ENCODE measurements at places on chromosomes 3 and 15. TPM values are rescaled to one million over a fixed set of nuclear protein-coding genes. Genes with fewer than 3 reads are reported as not detected.

The CADM2 gene
- polyA plus RNA-seq = not detected

The MYO5C gene
- 0.14 TPM for polyA plus RNA-seq

The LDHAL6B gene
- polyA plus RNA-seq = not detected

The ARL14 gene
- polyA plus RNA-seq = 0.09 TPM

The MKRN3 gene
- polyA plus RNA-seq = 1.2 TPM

The GP9 gene
- polyA plus RNA-seq = not detected

The HPS3 gene
- 22.8 TPM for polyA plus RNA-seq

The MKRN2OS gene
- polyA plus RNA-seq = not detected

The STX19 gene
- not detected for polyA plus RNA-seq

The CELSR3 gene
- 0.55 TPM for polyA plus RNA-seq

The IGSF10 gene
- polyA plus RNA-seq = 0.02 TPM

The HGD gene
- polyA plus RNA-seq = 0.14 TPM

The NPAP1 gene
- not detected for polyA plus RNA-seq

The ZMAT3 gene
- polyA plus RNA-seq = 46.2 TPM

The MEX3B gene
- 6.3 TPM for polyA plus RNA-seq

The FILIP1L gene
- polyA plus RNA-seq = 75.5 TPM

DNA sequence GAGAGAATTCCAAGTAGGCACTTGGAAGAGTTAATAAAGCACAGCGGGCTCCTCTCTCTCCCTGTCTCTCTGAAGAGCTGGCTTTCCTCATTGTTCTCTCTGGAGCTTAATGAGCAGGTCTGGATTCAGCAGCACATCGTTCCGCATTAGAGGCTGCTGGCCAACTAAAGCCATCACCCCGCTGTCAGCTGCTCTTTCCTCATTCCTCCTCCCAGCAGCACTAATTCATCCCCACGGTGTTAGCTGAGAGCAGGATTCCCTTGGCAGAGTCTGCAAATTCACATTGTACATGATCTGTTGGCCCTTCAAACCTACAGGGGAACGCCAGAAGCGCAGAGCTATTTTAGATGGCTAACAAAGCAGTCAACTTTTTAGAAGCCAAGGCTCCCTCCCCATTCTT, 44.2 kb downstream of the SGO1 start:
- DNase-seq = no peak

DNA sequence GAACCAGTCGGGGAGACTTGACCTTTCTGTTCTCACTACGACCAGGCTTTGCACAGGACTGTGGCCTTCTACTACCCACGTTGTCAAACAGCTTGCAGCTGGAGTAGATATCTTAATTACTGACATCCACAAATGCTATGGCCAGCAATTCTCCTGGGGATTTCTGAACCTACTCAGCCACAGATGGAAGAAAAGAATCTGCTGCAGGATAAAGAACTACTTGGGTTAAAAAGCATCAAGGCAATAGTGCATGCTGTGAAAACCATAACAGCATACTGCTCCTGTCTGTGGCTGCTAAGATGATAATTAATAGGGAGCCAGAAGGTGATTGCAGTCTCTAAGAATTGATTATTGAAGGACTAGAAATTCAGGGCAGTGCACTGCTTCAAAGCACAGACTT, 859.2 kb upstream of the SEMA6D start:
- DNase-seq = no peak

- DNase-seq = no peak
These were observed 139.3 kb downstream of the PLCH1 start for GRCh38 chr3:155605571-155605970.

DNA sequence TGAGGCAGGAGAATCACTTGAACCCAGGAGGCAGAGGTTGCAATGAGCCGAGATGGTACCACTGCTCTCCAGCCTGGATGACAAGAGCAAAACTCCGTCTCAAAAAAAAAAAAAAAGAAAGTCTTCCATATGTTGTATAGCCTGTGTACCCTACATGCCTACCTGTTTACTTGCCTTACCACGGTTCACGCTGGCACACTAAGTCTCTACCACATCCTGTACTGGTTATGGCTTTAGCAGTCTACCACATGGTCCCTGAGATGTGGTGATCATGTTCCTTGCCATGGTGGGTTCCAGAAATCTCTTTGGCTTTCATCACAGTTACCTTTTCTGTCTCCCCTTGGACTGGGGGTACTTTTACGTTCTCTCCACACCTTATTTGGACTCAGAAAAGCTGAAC, 63.8 kb upstream of the TBC1D5 start:
- no peak for DNase-seq

DNA sequence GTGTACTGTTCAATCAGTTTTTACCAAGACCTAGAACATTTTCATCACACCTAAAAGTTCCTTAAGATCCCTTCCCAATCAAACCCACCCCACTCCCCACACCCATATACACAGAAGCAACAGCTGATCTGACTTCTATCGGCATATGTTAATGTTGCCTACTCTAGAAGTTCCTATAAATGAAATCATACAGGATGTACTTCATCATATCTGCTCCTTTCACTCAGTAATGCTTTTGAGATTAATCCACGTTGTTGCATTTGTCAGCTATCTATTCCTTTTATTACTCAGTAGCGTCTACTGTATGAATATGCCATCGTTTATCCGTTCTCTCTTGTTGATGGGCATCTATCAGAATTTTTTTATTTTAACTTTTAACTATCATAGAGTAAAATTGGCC, 14.3 kb upstream of the FILIP1L start:
- no peak for DNase-seq

DNA sequence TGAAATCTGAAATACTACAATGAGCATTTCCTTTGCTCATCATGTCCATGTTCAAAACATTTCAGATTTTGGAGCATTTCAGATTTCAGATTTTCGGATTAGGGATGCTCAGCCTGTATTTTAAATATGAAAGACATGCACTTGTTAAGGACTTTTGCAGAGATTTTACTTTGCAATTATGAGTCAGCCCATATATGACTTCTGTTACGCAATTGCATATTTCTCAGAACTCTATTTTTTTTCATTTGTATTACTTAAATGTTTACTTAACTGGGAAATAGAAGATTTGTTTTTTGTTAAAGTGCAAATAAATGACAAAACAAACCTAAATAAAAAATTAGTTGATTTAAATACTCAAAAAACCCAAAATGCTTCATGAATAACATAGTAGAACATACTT, 376.2 kb downstream of the ZBTB20 start:
- peak; percentile 13 for DNase-seq

- no peak for DNase-seq
These were observed 40.8 kb downstream of the CA12 start for GRCh38 chr15:63340878-63341277.

- DNase-seq = no peak
These were observed 19.2 kb upstream of the MGA start for GRCh38 chr15:41640985-41641384.

DNA sequence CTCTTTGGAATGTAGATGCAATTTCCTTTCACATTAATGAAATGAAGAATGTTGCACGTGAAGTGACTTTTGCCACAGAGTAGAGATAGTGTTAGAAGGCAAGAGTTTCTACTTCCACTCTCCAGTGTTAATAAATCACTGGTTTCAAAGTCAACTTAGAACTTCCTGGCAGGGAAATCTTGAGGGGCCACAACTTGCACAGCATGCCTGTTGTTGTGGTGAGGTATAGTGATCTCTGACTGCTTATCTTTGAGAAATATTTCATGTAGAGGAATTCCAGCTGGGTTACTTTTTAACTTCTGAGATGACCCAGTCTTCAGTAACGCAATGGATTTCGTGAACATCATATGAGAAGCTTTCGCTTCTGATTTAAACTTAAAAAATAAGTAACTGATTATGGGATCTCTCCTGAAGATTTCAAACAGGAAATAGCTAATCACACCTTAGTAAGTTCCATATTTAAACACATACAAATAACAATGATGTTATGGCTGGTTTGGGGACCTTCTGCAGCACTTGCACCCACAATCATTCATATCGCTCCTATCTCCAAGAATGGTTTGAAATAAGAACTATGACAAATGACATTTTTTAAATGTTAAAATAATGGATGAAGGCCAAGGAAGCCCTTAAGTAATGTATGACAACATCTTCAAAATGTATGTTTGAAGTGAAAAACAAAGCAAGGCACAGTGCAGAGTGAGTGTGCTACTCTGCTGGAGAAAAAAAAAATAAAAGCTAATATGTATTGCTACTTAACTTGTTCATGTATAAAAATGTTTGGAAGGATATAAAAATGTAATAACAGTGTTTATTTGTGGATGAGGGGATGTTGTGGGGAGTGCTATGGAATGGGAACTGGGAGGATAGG, 726.5 kb upstream of the NECTIN3 start:
- DNase-seq = no peak

DNA sequence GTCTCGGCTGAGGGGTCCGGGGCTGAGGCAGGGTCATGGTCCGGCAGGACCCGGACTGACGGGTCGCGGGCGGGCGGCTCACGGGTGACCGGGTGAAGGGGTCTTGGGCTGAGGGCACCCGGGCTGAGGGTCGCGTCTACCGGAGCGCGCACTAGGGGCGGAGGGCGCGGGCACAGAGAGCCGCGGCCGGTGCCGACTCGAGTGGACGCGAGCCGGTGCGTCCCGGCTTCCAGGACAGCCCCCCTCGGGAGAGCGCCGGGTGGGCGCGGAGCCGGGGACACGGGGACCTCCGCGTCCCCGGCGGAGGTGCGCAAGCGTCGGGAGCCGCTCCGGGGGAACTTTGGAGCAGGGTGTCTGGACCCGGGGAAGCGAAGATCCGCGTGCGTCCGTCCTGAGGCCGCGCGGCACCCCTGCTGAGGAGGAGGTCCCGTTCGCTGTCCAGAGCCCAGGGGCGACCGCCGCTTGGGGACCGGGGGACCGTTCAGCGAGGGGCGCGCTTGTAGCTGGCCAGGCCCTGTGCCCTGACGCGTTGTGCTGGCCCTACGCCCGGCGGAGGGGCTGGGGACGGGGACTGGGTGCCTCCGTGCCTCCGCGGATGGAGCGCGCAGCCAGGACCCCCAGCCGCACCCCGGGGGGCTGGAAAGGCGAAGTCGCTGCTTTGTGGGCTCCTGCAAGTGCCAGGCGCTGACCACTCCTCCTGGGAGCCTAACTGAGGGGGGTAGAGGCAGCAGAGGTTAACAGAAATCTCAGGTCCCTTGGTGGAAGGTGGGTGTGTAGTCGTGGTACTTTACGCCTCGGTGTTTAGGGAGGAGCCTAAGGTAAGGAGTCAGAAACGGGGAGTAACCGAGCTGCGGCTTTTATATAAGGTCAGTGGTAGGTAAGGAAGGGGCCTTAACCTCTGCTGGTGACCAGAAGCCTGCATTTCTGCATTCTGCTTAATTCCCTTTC, at the start of gene PPARG:
Gene PPARG, plus strand, starts transcription at position 889 of the 948 bp plus-strand sequence. CDS start 90,642 bp downstream, outside the sequence.
- no peak for DNase-seq

GRCh38 chr3:53187430-53187829, 26.4 kb downstream of the PRKCD start:
- DNase-seq = no peak

GRCh38 chr3:29720665-29721064, 439.8 kb downstream of the RBMS3 start:
- no peak for DNase-seq

GRCh38 chr3:9059489-9060400, 96.5 kb upstream of the RAD18 start:
- DNase-seq = no peak

- no peak for DNase-seq
These were observed 179.9 kb upstream of the THBS1 start for GRCh38 chr15:39400821-39401550.

DNA sequence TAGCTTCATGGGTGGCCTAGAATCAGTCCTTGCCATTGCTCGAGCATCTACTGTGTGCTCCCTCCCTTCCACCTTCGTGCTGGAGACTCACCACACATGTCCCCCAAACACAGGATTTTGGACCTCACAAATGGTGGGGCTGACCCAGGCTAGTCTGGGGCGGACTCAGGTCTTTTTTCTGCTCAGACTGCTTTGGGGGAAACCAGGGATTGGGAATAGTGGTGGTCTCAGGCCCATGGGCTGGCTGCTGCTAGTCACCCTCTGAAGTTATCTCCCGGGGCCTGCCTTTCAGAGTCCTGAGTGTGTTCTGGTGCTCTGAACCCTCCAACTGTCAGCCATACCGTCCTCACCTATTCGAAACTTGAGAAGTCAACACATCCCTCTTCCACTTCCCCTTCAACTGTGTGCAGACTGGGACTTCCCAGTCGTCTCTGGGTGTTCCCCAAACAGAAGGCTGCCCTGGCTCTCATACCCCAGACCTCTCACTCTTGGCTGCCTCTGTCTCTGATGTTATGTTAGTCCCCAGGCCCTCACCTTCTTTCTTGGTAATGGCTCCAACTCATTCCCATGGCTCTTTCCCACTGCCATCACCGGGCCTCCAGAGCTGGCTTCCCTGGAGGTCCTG, 46.0 kb downstream of the PPCDC start:
- DNase-seq = no peak

- DNase-seq = no peak
These were observed 13.3 kb upstream of the PTX3 start for GRCh38 chr3:157423337-157423736.

DNA sequence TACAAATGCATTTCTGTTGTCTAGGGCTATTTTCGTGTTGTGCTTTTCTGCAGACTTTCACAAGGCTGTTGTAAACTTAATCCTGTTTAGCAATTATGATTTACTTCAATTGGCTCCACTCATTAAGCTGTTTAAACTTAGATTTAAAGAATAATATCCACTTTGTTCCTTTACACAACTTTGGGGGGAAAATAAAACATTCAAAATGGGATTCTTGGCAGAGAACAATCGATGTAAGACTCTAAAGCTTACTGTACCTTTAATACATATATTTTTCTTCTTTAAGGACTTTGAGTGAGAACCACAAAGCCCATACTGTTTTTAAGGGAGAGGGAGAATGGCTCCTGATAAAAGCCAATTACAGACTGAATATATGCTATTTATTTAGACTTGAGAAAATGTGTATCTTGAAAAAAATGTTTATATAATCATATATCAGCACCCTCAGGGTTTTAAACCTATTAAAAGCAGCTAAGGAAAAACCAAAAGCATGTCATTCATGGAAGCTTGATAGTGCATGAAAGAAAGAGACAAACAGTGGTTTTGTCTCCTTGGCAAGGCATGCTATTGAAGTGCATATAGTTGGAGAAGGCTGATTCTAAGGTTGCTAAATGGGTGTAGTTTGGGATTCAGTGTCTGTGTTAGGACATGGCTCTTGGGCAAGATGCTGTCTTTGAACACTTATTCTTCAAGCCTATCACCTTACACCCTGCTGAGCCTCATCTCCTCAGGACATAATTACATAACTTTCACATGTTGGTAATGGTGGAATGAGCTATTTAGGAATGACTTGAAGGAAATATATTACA, 293.4 kb upstream of the TBC1D5 start:
- no peak for DNase-seq

GRCh38 chr3:139353920-139354556, 10.2 kb downstream of the MRPS22 start:
- DNase-seq = peak; percentile 29

DNA sequence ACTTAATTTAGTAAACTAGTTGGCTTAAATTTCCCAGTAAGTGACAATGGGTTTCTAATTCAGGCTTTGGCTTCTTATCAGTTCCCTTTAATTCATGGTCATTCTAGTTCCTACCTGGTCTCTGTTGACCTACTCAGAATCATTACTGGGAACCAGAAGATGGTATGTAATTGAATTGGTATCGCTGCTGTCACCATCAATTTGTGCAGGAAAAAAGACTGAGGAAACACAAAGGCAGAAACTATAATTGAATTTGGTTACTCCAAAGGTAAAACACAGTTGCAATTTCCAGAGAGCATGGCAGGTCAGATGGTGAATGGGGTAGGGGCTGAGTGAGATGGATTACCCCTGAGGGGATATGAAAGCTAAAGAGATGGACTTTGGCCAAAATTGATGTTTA, 226.5 kb upstream of the GAP43 start:
- DNase-seq = no peak

- peak; percentile 58 for DNase-seq
These were observed 96.8 kb downstream of the DUT start for GRCh38 chr15:48427960-48428547.
